Small intestine (tissue), 16 donors: ENCODE measurements at places on chromosomes 13 and 19. TPM values are rescaled to one million over a fixed set of nuclear protein-coding genes. Genes with fewer than 3 reads are reported as not detected.

DNA sequence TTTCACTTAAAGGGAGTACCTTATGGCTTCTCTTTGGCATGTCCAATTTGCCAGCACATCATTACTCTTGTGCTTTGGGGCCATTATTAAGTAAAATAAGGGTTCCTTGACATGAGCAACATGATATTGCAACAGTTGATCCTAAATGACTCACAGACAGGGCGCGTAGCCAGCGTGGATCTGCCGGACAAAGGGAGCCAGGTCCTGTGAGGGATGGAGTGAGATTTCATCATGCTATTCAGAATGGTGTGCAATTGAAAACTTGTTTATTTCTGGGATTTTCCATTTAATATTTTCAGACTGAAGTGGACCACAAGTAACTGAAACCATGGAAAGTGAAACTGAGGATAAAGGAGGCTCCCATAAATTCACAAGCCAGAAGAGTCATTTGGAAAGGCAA lies 48.6 kb upstream of the WASF3 start:
- DNase-seq: no peak
- no peaks in the 10 kb centered on the region for H3K4me1 ChIP-seq
- no peak overlapping the region for H3K27ac ChIP-seq
- no peaks in the 10 kb centered on the region for H3K27me3 ChIP-seq
- no peaks in the 10 kb centered on the region for H3K36me3 ChIP-seq
- H3K4me3 ChIP-seq: no peak overlapping the region

DNA sequence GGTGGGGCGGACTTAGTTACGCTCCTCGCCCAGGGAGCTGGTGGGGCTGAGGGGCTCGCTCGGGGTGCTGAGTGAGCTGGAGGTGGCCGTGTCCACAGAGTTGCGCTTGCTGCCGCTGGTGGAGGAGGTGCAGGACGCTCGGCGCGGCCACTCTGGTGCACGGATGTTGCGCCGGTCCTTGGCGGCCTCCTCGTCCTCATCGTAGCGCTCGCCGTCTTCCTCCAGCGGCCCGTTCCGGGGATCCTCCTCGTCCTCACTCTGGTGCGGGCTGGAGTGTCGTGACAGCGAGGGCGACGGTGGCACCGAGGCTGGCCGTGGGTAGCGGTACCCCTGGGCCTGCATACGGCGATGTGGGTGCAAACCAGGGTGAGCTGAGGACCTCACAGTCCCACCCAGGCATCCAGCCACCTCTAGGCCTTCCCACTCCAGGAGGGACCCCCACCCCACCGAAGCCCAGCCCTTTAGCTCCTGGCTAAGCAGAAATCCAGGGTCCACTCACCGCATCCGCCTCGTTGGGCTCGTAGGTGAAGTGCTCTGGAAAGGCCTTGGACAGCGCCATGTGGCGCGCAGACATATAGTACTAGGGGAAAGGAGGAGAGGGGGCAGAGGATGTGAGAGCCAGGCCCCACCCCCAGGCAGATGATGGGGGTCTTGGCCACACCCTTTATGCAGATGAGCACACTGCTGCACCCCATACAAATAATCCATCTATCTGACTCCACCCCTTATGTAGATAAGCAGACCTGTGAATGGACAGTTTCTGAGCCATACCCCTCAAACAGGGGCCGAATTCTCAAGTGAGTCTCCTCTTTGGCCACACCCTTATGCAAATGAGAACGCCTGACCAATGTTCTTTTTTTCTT lies 4.4 kb downstream of the FTL start:
- no peaks in the 10 kb centered on the region for H3K27me3 ChIP-seq
- no peak overlapping the region for H3K4me3 ChIP-seq
- H3K4me1 ChIP-seq: no peaks in the 10 kb centered on the region
- H3K27ac ChIP-seq: no peak overlapping the region

Gene GPR4
- 0.22 TPM for polyA plus RNA-seq

DNA sequence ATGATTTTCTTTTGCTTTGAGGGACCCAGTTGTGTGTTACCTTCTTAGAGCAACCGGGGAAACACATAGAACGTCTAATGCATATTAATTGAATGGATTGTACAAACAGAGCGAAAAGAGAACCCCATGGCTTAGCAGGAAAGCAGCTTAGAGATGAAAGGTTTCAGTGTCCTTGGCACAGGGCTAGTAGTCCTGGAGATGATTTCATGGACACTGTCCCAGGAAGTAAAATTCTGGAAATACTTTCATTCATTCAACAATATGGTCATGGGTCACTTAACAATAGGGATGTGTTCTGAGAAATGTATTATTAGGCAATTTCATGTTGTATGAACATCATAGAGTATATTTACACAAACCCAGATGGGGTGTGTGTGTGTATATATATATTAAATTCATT lies 9.7 kb upstream of the FUT2 start:
- peaks cover 49% of the 10 kb centered on the region for H3K4me1 ChIP-seq
- no peaks in the 10 kb centered on the region for H3K36me3 ChIP-seq
- no peaks in the 10 kb centered on the region for H3K27me3 ChIP-seq
- H3K27ac ChIP-seq: no peak overlapping the region
- DNase-seq: no peak
- H3K4me3 ChIP-seq: no peak overlapping the region

GRCh38 chr13:70908795-70909194 lies 800.5 kb upstream of the KLHL1 start:
- H3K4me1 ChIP-seq: no peaks in the 10 kb centered on the region
- DNase-seq: no peak
- H3K27me3 ChIP-seq: no peaks in the 10 kb centered on the region
- H3K4me3 ChIP-seq: no peak overlapping the region
- no peak overlapping the region for H3K27ac ChIP-seq
